CD4-positive, alpha-beta T cell treated with Interleukin-15 for 1 hour (primary cell): ENCODE measurements at places on chromosomes 11 and 22.

GRCh38 chr11:97502201-97502600 is 1112.4 kb downstream of the JRKL start:
- no peak for DNase-seq

- no peak for DNase-seq
Measured at GRCh38 chr11:64577202-64577601, 13.8 kb upstream of the SLC22A12 start.

DNA sequence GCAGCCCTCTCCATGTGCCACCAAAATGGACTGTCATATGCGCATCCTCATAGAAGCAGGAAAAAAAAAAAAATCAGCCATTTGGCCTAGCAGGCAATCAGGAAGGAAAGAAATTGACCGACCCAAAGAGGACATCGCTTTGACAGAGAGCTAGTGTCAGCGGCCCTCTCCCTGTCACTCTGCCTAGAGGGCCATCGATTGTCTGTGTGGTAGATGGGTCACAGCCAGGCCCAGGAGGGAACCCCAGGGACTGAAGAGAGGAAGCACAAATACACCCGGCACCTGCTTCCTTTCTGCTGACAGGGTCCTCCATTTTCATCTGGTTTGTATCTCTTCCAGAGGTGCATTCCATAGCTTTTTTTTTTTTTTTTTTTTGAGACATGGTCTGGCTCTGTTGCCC is 21.8 kb downstream of the VPS37C start:
- DNase-seq: no peak

- no peak for DNase-seq
Measured at GRCh38 chr11:131940126-131940525, 569.7 kb downstream of the NTM start.

- DNase-seq: no peak
Measured at GRCh38 chr11:60762851-60763691, 6.4 kb downstream of the MS4A15 start.

GRCh38 chr11:132692891-132693290 is 839.4 kb downstream of the OPCML start:
- DNase-seq: no peak

DNA sequence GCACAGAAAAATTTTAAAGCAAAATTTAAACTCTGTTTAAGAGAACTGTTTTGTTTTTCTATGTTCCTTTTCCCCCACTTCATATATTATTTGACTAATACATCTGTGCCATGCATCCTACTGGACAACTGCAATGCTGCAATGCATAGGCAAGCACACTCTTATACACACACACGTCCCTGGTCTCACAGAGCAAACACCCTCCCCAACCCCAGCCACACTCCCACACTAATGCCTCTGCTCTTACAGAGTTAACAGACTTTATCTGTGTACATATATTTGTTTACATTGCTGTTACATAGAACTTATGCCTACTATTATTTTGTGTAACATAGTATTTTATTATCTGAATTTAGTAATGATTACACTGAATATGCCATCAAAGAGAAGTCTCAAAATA is 25.5 kb upstream of the CTSC start:
- DNase-seq: no peak
